ENCODE measurements at places on chromosomes 11 and 22.
A peak's percentile ranks its signal among the peaks of the same experiment; 100 is the strongest.

DNA sequence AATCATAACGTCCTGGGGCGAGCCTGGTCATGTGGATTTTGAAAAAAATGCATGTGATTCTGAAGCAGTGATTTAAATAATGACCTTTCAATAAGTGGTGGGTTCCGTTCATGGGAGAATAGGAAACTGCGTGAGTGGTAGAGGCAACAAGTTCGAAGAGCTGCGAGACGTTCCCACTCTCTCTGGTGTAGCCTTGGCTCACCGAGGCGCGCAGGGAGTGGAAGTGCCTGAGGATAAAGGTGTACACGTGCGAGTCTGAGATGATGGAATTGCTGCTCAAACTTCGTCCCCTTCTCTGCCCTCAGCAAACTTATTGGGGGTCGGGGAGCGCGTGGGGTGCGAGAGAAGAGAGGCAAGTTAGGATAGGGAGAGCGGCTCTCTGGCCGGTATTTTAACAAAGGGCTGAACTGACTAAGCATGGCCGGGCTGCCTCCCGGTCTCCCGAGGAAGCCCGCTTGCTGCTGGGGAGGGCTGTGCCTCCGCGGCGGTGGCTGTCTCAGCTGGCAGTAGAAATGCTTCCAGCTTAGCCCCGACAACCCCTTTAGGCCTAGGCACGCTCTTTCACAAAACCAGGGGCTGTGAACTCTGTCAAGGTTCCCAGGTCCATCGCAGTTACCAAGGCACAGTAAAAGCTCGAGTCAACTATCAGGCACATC is 875 bp upstream of the STT3A start:
- peak; percentile 39 for DNase-seq

DNA sequence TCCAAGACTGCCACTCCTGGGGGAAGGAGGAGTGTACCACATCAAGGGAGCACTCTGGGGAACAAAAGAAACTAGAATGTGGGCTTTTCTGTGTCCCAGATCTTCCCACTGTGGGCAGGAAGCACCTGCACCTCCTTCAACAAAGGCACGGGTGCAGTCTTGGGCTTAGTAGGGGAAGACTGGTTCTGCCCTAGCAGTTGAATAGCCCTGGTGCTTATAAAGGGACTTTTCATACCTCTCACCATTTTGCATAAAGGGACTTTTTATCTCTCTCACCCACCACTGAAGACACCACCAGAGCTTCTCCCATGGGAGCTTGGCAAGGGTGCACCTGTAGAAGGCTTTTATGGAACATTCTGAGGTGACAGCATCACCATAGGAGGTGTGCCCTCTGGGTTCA is 65.8 kb upstream of the MS4A8 start:
- no peak for DNase-seq

DNA sequence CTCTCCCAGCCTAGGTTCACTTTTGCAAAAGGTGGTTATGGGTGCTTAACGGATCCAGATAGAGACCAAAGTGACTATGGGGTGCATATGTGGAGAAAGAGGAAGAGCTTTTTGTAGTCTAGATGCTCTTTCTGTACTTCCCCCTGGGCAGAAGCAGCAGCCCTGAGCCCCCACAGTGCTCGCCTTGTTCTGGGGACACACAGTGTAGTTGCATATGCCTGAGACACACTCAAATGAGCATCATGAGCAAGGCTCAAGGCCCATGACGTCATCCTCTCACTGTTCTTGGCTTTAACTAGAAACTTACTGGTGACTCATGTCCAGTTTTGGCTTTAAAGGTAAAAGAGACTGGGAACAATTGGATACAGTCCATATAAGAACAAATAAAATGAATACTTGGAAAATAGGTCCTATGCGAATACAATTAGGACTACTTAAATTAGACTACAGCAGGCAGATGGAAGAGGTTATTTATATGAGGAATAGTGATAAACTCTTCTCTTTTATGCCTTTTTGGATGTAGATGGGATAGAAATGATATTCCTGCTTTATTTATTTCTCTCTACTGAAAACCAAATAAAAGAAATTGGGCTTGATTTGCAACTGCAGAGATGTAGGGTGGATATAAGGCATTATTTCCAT is 20.1 kb upstream of the PEX26 start:
- DNase-seq, result no peak

- no peak for DNase-seq
These were observed 320.2 kb upstream of the PLET1 start for GRCh38 chr11:112580864-112581263.

GRCh38 chr22:26484360-26484706 is 656 bp downstream of the SRRD start:
- peak; percentile 53 for DNase-seq

GRCh38 chr11:67022961-67023956 is at the start of gene SYT12:
TSS of gene SYT12 (plus strand) at chr11:67023134. CDS start at chr11:67030145, 7,011 bp downstream.
- DNase-seq, result no peak

- DNase-seq, result no peak
These were observed 137.7 kb downstream of the ATG16L2 start for GRCh38 chr11:72951888-72952287.

GRCh38 chr11:11070976-11071375 is 213.1 kb upstream of the ZBED5 start:
- DNase-seq, result no peak

- DNase-seq, result no peak
These were observed 198.7 kb upstream of the LUZP2 start for GRCh38 chr11:24298146-24298545.

- DNase-seq, result no peak
These were observed 175.5 kb upstream of the NCAM1 start for GRCh38 chr11:112785719-112786118.

DNA sequence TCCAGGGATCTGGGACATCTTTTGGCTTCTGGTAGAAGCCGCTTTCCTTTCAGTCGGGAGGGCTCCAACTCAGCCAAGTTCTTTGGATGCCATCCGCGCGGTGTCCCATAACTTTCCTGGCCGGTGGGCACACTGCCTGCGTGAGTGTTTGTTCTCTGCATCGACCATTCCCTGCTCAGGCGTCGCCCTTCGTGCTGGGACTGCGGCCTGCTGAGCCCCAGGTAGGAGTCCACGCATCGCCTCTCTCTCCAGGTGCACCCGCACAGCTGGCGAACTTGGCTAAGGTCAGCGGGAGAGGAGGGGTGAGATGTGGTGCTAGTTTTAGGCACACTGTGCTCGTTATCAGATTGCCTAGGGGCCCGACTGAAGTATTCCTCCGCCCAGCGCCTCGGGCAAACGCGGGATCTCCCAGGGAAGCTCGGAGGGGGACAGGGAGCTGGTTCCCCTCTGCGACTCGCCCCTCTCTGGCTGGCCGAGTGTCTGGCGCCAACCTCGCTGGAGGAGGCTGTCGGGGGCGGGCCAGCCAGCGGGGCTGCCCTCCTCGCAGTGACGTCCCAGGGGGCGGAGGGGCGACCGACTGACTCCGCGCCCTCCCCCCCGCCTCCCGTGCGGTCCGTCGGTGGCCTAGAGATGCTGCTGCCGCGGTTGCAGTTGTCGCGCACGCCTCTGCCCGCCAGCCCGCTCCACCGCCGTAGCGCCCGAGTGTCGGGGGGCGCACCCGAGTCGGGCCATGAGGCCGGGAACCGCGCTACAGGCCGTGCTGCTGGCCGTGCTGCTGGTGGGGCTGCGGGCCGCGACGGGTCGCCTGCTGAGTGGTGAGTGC is at the start of gene LAYN:
TSS of gene LAYN (plus strand) at position 607 of the 823 bp plus-strand sequence. CDS start at position 731, 124 bp downstream.
- peak; percentile 28 for DNase-seq

DNA sequence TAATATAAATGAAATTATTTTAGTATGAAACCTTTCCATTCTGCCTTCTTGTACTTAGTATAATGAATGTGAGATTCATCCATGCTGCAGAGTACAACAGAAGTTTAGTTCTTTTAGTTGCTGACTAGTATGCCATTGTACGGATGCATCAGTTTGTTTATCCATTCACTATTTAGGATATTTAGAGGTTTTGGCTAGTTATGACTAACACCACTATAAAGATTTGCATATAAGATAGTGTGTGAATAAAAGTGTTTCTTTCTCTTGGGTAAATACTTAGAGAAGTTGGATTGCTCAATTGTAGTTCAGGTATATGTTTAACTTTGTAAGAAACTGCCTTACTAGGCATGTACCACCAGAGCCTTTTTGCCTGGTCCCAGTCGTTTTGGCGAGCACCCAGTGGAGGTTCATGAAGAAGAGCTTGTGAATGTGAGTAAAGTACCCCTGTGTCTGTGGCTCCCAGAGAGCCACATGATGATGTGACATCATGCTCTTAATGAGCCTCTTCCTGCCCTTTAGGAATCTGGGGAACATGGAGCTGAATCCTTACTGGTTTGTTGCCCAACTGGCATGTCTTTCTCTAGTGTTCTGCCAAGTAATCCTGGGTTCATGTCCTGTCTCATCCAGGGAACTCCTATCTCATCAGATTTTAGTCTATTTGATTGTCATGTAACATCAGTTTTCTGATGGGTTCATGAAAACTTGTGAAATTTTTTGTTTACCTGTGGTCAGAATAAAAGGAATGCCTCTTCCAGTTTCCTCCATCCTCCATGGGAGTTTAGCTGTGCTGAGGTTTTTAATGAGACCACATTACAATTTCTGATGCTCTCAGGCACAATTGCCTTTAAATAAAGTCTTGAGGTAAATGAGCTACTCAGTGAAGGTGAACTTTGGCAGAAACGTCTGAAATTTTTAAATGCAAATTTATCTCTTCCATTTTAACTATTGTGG is 234.8 kb downstream of the CASP12 start:
- DNase-seq, result no peak

DNA sequence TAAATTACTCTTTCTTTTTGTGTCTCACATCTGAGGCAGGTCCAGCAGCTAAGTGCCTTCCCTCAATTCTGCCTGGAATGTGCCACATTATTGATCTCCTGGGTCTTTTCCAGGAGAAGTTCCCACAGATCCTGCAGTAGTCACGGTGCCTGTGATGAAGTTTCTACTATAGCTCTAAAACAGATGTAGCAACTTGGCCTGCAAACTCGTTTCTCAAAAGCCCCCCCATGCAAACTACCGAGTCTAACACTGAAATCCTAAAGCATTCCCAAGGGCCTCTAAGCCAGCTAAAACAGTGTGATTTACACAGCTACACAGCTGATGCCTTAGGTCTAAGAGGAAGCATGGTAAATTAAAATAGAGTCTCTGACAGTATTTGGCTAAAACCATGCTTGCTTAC is 54.3 kb downstream of the DDI1 start:
- no peak for DNase-seq

DNA sequence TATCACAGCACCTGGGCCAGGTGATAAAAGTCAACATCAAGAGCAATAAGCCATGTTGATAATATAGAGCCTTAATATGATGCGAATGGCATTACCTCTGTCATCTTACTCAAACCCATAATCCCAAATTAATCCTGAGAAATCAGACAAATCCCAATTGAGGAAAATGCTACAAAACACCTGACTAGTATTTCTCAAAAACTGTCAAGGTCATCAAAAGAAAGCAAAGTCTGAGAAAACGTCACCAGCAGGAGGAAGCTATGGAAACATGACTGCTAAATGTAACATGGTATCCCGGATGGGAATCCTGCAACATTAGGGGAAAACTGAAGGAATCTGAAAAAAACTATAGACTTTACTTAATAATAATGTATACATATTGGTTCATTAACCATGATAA is 29.6 kb downstream of the ASCL2 start:
- DNase-seq, result no peak

- DNase-seq, result no peak
These were observed 10.5 kb downstream of the EHD1 start for GRCh38 chr11:64867748-64868462.

- no peak for DNase-seq
These were observed 147.1 kb upstream of the NCAM1 start for GRCh38 chr11:112814168-112814567.

DNA sequence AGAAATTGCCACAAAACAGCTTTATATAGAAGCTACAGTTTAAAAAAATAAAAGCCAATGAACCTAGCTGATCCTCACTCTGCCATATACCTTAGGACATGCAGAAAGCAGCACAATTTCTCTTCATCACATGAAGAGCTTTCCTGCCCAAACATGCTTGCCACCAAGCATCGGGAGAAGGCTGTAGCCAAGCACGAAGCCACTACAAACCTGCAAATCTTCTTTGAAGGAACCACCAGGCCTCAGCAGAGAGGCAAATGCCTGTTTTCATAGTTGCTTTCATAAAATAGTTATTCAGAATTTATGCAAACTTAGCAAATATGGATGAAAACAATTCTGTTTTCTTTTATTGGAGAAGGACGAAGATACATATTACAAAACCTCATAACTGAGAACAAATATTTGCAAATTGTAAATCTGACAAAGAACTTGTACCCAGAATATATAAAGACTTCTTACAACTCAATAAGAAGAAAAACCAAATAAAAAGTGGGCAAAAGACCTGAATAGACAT is 100.3 kb downstream of the RBFOX2 start:
- no peak for DNase-seq
